Right cardiac atrium (tissue), 5 donors: ENCODE measurements at places on chromosomes 2 and 18. TPM values are rescaled to one million over a fixed set of nuclear protein-coding genes. Genes with fewer than 3 reads are reported as not detected.

GRCh38 chr2:847669-848068 is 103.0 kb upstream of the SNTG2 start:
- no peak for DNase-seq

DNA sequence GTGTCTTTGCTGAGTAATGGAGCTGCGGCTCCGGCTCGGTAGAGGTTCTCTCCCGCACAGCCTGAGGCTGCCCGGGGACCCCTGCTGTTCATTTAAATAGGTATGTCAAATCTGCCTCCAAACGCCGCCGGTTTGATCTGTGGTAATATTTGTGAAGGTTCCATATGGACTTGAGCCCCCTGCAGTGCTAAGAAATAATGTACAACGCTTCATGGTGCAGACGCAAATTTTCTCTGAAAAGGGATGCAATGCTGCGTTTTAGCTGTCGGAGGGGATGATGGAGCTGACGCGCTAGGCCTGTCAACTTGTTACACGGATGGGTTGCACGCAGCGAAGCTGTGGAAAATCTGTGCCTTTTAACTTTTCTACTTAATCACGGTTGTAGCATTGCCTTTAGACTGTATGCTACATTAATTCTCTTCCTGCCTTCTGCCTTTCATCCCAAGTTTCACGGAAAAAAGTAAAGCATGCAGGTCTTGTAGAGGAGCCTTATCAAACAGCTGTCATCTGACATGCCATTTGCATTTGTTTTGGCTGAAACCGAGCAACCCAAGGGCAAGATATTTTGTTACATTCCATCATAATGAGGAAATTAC is 43.2 kb downstream of the MRPS9 start:
- DNase-seq = no peak

Gene MLPH
- polyA plus RNA-seq = 138 TPM

Gene CERKL
- not detected for polyA plus RNA-seq

Gene MOGAT1
- 0.16 TPM for polyA plus RNA-seq

Gene TCF7L1
- polyA plus RNA-seq = 13.0 TPM
